ENCODE measurements at places on chromosomes 5 and 9.

- DNase-seq, result no peak
Observed at GRCh38 chr5:160486573-160486972, 64.9 kb downstream of the PTTG1 start.

DNA sequence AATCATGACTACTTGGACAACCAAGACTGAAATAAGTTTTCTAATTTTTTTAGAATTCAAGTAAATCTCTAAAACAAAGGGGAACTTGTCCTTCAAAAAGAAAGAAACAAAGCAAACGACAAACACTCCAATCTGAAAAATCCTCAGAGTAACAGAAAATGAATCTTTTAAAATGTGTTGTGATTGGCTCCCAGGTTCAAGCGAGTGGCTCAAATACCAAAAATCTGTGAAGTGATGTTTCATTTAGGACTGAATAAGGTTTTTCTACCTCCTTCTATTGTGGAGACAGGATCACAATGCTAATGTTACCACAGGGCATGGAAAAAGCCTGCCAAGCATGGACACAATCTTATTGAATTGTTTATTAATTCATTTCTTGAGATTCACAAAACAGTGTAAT lies 415.7 kb downstream of the RAB3C start:
- no peak for DNase-seq

GRCh38 chr5:151742870-151743294 lies 15.5 kb downstream of the ATOX1 start:
- DNase-seq, result peak; percentile 80

GRCh38 chr5:50864466-50864865 lies 198.0 kb downstream of the PARP8 start:
- no peak for DNase-seq

- no peak for DNase-seq
Observed at GRCh38 chr5:160524827-160525226, 103.2 kb downstream of the PTTG1 start.

GRCh38 chr5:89268460-89268859 lies 385.5 kb upstream of the MEF2C start:
- no peak for DNase-seq

DNA sequence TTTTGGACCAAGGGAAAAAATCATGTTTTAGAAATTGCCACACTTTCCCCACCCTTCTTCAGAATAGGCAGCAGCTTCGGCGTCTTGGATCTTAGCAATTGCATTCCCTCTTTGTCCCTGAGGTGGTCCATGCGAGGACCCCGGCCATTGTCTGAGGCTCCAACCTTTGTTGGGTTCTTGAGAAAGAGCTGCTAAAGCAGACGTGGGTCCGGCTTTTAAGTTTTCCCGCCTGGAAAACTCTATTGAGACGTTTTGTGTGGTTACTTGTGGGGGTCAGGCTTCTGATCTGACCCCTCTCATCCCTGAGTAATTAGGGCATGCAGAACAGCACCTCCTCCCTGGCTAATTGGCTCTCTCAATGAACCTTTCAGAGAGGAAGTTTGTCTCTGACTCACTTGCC lies 509.6 kb upstream of the TNC start:
- no peak for DNase-seq

DNA sequence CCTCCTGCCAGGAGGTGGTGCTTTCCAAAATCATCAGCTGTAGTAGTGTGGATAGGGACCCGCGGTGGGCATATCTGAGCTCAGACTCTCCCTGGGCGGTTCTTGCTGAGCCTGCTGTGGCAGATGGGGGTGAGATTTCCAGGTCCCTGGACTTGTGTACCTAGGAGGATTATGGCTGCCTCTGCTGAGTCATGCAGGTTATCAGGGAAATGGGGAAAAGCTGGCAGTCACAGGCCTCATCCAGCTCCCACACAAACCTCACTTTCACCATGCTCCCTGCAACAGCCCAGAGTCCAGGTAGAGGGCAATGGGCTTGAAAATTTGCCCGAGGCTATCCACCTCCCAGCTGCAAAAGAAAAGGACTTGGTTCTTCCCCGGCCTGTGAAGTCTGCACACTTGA lies 23.4 kb upstream of the MAMDC2 start:
- no peak for DNase-seq

DNA sequence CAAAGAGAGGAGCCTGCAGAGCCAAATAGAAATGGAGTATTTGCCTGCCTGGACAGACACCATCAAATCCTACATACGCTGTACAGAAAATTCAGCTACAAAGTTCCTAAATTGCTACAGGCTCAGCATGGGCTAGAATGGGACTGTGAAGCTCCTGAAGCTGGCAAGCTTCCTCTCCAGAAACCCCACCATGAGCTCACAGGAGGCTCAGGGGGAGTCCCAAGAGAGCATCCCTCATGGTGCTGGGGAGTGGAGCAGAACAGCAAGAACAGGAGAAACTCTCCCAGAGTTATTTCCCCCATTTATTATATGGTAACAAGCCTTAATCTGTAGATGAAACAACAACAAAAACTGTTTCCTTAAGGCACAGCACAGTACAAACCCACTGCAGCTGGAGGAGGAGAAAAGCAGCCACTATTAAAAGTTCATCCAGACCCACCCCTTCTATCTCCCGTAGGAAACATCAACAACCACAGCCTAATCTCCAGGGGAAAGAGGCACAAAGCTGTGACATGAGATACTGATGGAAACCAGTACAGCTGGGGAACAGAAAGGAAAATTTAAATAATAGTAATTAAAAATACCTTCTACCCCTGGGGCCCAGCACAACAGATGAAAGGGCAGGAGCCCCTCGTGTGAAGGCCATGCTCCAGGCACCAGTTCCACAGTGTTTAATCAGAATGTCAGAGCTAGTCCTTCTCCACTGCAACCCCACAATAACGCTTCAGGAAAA lies 548.5 kb downstream of the MTRR start:
- DNase-seq, result no peak

- DNase-seq, result no peak
Observed at GRCh38 chr5:134003817-134004625, 754 bp downstream of the VDAC1 start.

GRCh38 chr9:100999906-101000544 lies 28.5 kb upstream of the PLPPR1 start:
- no peak for DNase-seq

DNA sequence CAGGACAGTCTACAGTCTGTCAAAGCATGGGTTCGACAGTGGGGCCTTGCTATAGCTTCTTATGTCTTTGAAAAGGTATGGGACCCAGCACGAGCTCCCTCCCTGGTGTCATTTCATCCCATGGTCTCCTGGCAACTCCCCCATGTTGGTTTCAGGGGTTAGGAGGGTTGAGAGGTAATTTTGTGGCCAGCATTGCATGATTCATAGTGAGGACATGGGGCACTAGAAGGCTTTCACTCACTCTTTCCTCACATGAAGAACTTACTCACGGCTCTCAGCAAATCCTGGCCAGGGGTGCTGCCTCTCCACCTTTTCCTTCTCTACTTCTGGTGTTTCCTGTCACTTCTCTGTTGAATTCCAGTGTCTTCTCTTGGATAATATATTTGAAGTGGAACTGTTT lies 134.7 kb upstream of the TNPO1 start:
- no peak for DNase-seq

DNA sequence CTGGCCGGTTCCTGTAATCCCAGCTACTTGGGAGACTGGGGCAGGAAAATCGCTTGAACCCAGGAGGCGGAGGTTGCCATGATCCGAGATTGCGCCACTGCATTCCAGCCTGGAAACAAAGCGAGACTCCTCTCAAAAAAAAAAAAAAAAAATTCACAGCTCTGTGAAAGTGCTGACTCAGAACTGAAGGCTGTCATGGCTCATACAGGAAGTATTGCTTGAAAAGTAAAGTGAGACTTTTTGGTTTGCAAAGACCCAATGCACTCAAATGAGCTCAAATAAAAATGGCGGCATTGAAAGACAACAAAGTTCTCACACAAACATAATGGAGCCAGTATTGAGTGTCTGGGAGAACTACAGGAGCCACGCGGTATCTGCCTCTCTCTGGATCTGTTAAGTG lies 202.1 kb downstream of the FBXL7 start:
- DNase-seq, result no peak

DNA sequence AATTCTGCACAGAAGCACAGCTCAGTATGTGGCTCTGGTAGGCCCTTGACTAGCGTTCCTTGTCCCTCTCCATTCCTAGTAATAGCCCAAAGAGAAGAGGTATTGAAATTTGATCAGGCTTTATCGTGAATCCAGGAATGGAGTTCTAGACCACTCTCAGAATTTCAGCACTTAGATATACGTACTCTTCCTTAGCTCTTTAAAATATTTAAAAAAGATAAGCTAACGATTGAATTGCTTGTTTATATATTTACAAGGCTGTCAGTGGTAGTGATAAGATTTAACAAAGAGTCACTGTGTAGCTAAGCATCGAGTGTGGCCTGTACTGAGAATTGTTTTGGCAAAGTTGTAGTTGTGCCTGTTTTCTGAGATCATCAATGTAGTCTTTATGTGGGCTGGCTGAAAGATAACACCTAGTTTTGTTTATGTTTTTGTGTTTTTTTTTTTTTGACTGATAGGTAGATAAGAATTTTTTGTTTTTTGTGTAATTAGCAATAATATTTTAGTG lies 2.5 kb downstream of the KIAA1958 start:
- DNase-seq, result no peak

DNA sequence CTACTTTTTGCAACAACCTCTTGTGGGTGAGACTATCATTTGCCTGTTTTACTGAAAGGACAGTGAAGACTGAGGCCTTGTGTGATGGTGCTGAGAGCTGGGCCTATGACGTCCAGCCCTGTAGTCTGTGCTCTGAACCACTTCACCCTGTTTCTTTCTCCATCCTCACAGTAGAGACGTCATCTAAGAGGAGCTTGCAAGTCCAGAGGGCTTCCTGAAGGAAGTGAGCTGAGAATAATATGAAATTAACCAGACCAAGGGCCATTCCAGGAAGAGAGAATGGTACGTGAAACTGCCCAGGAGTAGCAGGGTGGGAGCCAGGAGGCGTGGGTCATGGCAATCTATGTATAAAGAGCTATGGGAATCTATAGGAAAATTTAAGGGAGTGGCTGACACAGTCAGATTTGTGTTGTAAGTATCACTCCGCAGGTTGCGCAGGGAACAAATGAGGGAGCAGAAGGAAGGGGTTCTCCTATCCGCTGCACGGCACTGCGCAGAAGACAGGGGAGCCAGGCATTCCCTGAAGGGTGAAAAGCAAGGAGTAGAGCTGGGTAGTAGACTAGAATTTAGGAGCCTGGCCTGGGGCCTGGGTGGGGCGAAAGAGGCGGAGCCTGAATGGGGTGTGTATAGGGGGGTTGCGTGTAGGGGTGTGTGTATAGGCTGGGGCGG lies 596 bp upstream of the FGFR4 start:
- DNase-seq, result no peak

DNA sequence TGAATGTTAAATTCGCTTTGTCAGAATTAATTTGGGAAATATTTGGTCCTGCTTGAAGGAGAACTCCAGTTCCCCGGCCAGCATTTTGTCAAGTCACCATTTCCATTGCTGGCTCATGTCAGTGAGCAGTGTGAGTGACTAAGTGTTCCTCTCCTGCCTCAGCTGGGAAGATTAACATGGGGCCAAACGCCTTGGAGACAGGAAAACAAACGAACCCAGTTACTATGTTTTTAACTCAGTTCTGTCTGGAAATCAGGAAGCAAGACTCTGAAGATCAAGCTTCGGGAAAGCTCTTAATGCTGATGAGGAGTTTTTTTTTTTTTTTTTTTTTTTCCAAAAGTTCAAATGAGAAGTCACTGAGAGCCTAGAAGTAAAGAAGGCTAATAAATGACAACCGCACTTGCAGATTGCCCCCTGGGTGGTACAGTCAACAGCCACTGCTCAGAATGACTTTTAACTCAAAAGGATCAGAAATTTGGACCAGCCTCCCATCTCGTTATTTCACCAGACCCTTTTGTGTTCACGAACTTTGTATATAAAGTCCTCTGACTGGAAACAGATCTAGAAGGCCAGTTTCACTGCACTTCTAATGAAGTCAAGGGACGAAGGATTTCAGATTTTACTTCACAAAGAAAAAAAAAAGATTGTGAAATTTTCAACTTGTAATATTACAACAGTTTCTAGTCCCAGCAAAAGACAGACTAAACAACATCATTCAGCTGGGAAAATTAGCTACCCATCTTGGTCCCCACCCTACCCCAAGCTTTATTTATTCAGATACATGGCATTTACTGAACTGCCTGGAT lies 121.3 kb downstream of the LHFPL2 start:
- no peak for DNase-seq

GRCh38 chr5:142003266-142003800 lies 9.5 kb downstream of the GNPDA1 start:
- no peak for DNase-seq

GRCh38 chr5:56833325-56833724 lies 18.0 kb downstream of the MAP3K1 start:
- no peak for DNase-seq

DNA sequence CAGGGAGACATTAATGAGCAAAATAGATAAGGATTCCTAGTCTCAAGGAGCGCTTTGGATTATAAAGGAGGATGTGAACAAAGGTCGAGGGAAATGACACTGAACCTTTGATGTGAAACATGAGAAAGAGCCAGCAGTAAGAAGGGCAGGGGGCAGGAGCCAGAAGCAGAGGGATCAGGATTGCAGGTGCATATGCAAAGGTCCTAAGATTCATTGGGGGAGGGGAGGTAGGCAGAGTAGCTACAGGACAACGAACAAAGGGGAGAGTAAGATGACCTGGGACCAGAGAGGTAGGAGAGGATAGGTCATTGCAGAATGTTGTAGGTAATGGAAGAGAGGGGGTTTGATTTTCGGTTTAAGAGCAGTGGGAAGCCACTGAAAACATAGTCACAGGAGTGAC lies 129.2 kb upstream of the TRPM3 start:
- no peak for DNase-seq

DNA sequence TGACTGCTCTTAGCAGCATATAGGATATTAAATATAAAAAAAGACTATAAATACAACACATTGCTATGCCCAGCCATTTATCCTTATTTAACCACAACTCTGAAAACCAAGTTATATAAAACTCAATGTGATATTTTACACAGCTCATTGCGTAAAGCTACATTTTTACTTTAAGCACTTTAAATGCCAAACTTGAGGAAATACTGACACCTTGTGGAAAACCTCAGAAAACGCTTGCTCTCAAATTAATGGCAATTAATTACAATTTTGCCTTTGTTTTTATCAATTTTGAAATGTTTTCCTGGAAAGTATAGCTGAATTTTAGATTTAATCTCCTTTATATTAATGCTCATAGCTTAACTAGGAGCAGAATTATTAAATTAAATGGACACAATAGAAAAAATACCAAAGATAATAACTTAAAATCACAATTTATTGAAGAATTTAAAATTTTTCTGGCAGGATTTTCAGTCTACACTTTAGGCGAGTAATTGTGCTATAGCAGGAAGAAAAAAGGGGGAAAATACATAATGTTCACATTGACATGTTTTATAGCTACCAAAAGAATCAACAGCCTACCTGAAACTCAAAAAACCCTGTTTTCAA lies 25.2 kb upstream of the PLAC8L1 start:
- peak; percentile 21 for DNase-seq

DNA sequence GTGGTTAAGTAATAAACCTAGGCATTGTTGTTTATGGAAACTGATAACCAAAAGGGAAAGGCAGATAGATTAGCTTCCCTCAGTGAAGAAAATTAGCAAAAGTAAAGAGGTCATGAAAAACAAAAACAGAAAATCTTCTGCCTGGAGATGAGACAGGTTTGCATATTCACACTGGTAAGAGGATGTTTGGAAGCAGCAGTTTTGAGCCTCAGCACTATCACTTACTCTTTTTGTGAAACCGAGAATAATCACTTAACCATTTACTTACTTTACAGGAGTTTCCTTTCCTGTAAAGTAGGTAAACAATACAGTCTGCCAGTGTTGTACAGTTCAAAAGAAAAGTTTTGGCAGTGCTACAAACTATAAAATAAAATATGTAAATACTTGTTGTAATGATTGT lies 35.5 kb upstream of the EMB start:
- DNase-seq, result no peak

- DNase-seq, result no peak
Observed at GRCh38 chr5:10445352-10445751, 3.7 kb downstream of the ROPN1L start.

GRCh38 chr9:117145081-117145480 lies 269.8 kb downstream of the ASTN2 start:
- no peak for DNase-seq

All from SW 1271 (cell line).